T-cell (primary cell): ENCODE measurements at places on chromosomes 12 and 14.

- DNase-seq: no peak
Measured at GRCh38 chr14:51460011-51460410, 191.7 kb upstream of the FRMD6 start.

DNA sequence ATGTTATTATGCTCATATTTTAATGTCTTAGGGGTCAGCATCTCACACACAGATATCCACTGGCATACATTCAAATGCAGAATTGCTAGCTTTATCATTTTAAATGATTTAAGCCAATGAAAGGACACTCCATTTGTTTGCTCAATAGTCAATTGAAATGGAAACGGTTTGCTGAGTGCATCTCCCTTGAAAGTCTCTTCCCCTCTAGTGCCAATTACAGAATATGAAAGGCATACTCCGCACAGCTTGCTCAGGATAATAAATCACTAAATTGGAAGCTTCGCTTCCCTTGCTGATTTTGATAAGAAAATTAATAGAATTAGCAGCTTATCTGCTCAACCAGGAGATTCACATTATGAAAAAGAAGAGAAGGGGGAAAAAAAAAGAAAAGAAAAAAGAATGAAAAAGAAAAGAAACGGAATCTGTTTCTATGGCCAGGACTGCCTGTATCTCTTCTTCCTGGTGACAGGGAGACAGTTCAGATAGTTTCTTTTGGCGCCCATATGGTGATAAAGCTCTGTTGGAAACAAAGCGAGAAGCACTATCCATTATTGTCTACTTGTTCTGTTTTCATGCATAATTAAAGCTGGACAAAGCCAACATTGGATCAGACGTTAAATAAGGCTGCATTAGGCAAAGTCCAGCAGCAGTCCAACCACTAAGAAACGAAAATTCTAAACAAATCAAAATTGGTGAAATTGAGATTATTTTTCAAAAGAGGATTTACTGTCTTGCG lies 225.0 kb downstream of the GXYLT1 start:
- no peak for DNase-seq

- no peak for DNase-seq
Measured at GRCh38 chr14:75757644-75758402, 96.8 kb downstream of the TTLL5 start.

GRCh38 chr14:91317381-91318308 lies 73.1 kb upstream of the GPR68 start:
- peak; percentile 79 for DNase-seq

DNA sequence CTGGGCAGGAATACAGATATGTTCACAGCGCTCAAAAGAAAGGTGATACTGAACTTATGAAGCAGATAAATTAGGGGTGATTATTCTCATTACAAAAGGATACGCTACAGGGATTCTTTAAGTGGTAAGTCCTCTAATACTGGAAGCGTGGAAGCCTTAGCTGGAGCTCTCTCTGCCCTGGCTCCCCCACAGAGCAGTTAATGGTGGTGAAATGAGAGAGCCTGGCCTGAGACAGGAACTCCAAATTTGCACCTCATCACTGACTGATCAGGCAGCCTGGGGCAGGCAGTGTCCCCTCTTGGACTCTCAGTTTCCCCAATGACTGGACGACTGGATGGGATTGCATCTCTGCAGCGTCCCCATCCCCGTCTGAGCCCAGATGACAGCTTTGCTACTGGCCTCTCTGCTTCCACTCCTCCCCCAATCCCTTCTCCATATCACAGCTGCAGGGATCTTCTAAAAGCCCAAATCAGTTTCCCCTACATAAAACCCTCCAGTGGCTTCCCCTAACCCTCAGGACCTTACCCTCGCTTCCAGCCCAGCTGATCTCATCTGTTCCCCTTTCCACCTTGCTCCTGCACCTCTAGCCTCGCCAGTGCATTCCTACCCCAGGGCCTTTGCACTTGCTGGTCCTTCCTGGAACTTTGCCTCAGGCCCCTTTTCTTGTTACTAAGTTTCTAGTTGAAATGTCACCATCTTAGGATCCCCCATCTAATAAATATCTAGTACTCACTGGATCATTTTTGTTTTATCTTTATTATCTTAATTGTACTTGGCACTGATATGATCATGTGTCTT lies 171.7 kb upstream of the LHX5 start:
- DNase-seq: no peak

DNA sequence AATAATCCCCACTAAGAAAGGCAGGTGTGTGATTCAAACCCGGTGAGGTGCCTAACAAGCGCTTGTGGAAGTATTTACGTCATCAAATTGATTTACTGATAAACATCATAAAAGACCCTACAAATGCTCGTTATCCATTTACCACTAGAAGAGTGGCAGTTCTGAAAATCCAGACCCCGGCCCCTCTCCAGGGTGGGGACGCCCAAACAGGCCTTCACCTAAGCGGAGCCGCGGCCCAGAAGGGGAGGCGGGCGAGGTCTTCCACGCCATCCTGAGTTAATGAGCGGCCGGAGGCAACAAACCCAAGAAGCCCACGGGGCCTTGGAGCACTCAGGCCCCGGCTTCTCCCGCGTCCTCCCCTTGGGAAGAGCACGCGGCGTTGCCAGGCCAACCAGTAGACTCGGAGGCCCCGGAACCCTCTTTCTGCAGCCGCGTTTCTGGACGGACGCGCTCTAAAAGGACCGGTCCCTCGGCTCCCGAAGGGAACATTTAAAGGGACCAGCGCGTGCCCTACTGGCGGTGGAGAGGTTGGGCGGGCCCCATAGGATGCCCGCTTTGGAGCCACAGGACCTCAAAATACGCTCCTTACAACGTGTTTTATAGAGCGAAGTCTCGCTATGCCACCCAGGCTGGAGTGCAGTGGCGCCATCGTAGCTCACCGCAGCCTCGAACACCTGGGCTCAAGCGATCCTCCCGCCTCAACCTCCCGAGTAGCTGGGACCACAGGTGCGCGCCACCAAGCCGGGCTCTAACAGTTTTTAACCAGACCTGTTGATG lies 3.5 kb downstream of the PTPN21 start:
- DNase-seq: no peak

DNA sequence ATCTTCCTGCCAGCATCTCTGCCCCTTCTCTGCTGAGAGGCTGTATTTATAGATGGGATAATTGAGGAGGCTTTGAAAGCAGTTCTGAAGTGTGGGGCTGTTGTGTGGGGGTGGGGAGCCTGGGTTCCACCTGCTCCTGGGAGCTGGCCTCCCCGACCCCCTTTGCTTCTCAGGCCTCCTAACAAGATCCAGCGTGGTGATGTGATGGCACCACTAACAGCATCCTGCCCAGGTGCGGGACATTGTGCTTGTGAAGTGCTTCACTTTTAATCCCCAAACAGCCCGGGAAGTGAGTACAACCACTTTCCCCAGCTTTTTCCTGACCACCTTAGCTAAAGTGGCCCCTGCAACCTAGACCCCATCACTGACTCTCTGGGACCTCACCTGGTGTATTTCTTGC lies 95.1 kb upstream of the NRXN3 start:
- no peak for DNase-seq

DNA sequence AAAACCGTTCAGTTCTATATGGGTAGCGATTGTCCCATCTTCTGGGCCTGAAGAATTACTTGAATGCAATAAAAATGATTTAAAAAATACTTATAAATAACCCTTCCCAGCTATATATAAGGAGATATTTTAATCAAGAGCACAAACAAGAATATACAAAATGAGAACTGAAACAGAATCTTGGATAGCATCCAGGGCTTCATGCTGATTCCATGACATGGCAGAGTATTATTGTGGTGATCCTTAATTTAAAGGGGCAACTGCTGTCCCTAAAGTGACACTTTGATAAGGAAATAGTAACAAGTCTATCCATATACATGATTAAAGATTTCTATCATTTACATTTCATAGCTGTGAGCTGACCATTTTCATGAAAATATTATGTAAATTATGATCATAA lies 18.8 kb downstream of the WBP11 start:
- DNase-seq: no peak

DNA sequence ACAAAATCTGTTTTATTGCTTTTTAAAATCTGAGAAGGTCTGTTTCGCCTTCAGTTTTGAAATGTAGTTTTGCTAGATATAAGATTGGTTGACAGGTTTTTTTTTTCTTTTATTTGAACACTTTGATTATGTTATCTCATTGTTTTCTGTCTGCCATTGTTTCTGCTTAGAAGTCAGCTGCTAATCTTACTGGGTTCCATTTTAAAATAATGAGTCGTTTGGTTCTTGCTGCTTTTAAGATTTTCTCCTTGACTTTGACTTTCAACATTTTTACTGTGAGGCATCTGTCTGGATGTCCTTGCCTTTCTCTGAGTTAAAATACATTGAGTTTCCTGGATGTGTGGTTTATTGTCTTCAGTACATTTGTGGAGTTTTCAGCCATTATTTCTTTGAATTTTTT lies 56.7 kb downstream of the ADIPOR2 start:
- DNase-seq: no peak

DNA sequence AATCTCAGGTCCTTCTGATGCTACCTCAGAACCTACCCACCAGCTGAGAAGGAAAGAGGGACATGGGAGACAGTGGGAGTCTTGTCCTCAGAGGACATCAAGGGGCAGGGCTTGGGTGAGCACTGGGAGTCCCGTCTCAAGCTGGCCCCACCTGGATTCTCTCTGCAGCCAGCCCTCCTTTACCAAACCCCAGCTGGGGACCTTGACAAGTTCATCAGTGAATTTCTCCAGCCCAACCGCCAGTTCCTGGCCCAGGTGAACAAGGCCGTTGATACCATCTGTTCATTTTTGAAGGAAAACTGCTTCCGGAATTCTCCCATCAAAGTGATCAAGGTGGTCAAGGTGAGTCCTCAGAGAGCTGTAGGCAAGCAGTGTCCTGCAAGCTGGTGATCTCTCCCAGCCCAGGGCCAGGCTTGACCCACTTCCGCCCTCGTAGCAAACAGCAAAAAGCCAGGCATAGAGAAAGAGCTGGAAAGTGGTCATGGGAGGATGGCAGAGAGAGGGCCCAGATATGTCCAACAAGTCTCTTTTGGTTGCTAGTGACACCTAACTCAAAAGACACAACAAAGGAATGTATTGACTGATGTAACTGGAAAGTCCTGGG lies 14.2 kb upstream of the OAS2 start:
- DNase-seq: no peak

- DNase-seq: no peak
Measured at GRCh38 chr12:24562771-24563431, 386.0 kb downstream of the BCAT1 start.

- no peak for DNase-seq
Measured at GRCh38 chr12:67633708-67634107, 14.8 kb upstream of the DYRK2 start.

DNA sequence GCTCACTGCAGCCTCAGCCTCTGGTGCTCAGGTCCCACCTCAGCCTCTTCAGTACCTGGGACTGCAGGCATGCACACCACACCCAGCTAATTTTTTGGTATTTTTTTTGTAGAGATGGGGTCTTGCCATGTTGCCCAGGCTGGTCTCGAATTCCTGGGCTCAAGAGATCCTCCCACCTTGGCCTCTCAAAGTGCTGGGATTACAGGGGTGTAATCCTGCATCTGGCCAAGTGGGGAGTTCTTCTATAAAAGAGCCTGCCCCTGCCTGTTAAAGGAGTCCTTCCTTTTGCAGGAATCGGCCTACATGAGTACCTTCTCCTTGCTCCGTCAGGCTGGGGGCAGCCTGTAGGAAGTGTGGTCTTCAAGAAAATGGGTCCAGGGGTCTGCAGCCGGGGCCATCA lies 54.1 kb upstream of the RASSF3 start:
- no peak for DNase-seq

- DNase-seq: no peak
Measured at GRCh38 chr12:2533036-2533435, 261.7 kb upstream of the FKBP4 start.

DNA sequence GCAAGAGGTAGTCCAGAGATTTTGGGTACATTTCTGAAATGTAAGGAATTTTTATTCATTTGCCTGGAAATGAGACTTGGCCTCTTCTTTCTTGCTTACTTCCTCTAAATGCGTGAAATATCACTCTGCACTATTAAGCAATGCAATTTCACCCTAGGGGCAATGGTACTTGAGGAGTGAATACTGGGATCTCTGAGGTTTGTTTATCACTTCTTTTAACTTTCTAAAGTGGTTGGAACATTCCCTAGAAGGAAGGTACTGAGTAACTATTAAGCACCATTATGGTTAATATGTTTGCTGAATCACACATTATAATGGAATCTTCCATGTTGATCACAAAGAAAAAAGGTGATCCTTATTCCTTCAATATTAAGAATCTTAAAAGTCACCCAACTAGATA lies 120.9 kb upstream of the CAND1 start:
- no peak for DNase-seq

- DNase-seq: no peak
Measured at GRCh38 chr12:26396402-26396801, 201.0 kb downstream of the SSPN start.

DNA sequence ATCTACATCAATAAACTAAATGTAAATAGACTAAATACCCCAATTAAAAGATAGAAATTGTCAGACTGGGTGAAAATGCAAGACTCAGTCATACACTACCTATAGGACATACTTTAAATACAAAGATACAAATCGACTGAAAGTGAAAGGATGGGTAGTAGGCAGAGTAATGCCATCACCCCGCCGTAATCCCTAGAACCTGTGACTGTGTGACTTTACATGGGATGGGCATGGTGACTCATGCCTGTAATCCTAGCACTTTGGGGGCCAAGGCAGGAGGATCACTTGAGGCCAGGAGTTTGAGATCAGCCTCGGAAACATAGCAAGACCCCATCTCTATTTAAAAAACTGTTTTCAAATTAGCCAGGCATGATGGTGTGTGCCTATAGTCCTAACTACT lies 2.6 kb upstream of the EVL start:
- DNase-seq: no peak

GRCh38 chr12:6332459-6332858 lies 9.4 kb downstream of the TNFRSF1A start:
- no peak for DNase-seq

DNA sequence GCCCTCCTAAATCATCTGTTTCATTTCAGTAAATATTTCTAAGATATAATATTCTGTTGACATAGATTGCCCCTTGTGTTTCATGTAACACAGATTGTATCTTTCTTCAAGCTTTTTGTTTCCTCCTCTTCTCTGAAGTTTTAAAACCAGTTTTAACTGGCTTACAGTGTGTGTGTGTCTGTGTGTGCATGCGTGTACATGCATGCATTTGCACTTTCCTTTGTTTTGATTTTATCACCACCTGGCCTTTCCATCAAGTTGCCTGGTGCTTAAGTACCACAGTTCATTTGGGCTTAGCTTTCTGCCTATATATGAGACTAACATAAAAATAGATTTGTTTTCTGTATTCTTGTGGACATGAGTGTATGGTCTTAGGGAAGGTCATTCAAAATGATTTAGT lies 31.9 kb downstream of the ETNK1 start:
- DNase-seq: no peak
